ENCODE measurements at places on chromosomes 2 and 18.

GRCh38 chr18:57231864-57232263 is 85.0 kb downstream of the BOD1L2 start:
- peak; percentile 90 for DNase-seq

- no peak for DNase-seq
Observed at GRCh38 chr2:240846873-240847595, 21.6 kb upstream of the AGXT start.

GRCh38 chr18:78892177-78892576 is 87.4 kb upstream of the SALL3 start:
- DNase-seq, result no peak

DNA sequence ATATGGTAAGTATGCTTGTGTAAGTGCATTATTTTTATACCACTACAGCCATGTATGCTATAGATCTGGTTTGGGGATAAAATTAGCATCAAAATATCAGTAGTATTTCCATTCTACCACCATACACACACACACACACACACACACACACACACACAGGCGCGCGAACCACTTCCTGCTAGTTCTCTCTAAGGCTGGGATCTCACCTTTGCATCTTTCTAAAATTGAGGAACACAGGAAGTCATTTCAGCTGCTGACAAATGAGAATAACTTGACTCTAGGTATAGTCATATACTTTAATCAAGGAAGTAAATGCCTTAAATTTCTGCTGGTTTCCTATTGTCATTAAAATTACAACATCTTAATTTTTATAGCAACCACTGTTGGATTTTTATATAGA is 72.5 kb downstream of the RBM43 start:
- no peak for DNase-seq

- DNase-seq, result no peak
Observed at GRCh38 chr2:104969564-104969963, 68.3 kb upstream of the MRPS9 start.

DNA sequence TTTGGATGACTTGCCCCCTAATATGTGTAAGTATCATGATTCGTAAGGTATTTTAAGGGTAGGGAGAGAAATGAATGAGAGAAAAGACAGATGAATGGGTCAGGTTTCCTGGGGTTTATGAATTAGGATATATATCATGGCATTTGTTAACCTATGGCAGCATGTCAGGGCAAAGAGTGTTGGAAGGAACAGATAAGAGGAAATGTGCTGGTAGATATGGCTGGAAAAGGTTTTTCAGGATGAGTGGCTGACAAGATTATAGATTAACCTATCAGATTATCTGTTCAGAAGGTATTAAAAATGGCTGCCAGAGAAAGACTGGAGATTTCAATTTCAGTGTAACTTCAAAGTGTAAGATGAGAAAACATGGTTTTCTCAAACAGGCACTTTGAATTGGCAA is 67.8 kb downstream of the SRBD1 start:
- DNase-seq, result no peak

DNA sequence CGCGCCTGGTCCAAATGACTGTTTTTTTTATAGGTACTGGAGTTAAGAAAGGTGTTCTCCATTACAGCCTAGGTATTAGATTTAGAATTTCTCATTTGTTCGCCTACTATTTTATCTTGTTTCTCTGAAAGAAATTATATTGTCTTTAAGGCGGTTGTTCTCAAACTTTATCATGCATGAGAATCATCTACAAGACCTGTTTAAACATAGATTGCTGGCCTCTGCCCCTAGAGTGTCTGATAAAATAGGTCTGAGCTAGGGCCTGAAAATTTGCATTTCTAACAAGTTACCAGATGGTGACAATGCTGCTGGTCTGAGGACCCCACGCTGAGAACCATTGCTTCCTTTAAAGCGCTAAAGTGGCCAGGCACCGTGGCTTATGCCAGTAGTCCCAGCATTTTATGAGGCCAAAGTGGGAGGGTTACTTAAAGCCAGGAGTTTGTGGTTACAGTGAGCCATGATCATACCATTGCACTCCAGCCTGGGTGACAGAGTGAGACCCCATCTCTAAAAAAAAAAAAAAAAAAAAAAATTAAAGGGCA is 34.0 kb upstream of the RNF138 start:
- no peak for DNase-seq

GRCh38 chr2:85368921-85369320 is 14.4 kb downstream of the ELMOD3 start:
- DNase-seq, result no peak

DNA sequence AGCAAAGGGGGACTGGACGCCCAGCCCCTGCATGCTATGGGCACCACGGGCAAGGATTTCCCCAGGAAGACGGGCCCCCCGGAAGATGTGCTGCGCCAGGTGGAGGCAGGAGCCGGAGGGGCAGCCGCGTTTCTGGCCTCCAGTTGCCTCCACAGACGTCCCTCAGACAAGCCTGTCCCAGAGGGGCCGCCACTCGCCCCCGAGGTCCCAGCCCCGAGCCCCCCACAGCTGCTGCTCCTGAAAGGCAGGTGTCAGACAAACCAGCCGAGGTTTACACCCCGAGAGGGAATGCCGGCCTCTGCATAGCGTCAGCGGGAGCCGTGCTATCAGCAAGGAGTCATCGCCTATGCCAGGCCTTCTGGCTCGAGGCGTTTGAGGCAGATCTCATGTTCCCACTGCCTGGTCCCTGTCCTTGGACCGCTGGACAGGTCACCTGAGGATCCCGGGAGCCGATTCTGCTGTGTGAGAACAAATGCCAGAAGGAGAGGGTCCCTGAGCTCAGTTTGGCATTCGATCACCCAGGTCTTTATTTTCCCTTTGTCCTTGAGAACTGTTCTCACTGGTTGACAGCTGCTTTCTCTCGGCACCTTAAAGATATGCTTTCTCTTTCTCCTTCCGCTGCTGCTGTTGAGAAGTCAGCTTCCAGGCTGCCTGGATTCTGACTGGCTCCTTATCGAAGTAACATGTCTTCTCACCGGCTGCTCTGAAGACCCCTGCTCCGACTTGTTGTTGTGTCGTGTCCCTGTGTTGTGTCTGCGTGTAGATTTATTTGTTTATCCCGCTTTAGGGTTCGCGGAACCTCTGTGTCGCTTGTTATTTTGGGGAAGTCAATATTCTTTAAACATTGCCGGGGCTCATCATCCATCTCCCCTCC is 20.6 kb downstream of the CROCC2 start:
- DNase-seq, result no peak

DNA sequence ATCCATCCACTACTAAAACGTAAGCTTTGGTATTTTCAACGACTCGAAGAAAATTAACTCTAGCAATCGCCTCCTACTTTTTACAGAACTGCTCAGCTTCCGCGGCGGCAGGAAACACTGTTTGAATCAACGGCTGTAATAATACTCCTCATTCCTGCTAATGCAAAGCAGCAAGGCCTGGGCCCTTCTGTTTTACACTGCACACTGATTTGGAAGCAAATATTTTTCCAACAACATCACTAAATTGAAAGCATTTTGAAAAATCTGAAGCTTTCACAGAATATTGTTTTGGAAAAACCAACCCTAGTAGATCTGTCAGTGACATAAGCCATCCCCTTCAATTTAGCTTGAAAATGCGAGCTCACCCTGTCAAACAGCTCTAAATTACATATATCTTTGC is 261.2 kb downstream of the TXNL1 start:
- no peak for DNase-seq

GRCh38 chr2:208984376-208985090 is 439.3 kb upstream of the MAP2 start:
- no peak for DNase-seq

DNA sequence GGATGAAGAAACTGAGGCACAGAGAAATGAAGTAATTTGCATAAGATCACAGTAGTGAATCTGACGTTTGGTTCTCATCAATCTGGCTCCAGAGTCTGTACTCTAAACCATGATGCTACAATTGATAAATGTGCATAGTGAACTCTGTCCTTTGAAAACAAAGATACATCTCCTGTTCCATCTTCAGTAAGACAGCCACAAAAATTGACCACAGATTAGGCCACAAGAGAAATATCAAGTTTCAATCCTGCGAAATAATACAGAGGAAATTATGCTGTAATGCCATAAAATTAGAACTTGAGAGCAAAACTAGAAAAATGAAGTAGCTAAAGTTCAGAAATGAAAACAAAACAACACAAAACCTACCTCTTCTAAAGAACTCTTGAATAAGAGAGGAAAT is 28.4 kb downstream of the FAM98A start:
- DNase-seq, result no peak

- DNase-seq, result no peak
Observed at GRCh38 chr2:126886211-126886915, 12.3 kb upstream of the TEX51 start.

GRCh38 chr18:6161549-6161948 is 253.2 kb downstream of the L3MBTL4 start:
- DNase-seq, result no peak

DNA sequence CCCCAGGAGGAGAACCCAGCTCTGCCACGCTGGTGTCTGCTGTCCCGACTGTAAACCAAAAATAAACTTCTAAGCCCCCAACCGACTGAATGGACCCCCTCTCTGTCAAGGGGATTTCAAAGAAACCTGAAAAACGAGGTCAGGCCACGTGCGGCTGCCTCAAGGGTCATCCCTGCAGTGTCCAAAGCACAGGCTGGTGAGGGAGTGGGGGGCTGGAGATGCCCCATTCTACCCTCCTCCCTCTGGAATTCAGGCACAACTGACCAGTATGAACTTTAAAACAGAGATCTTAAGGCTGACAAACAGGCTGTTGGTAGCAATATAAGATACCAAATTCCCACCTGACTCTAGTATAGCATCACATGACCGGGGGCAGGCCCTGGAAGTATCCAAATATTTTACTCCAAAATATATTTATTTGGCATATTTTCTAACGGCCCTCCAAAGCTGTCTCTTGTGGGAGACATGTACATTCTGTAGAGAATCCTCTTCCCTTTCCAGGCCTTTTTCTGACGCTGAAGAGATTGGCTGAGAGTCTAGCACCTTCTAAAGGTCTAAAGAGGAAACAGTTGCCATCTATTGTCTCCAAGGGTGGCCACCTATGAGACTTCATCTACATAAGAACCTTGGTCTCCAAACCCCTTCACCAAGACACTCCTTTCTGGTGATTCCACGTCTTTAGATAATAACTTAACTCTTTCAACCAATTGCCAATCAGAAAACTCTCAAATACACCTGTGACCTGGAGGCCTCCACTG is 40.4 kb upstream of the CTDP1 start:
- no peak for DNase-seq

DNA sequence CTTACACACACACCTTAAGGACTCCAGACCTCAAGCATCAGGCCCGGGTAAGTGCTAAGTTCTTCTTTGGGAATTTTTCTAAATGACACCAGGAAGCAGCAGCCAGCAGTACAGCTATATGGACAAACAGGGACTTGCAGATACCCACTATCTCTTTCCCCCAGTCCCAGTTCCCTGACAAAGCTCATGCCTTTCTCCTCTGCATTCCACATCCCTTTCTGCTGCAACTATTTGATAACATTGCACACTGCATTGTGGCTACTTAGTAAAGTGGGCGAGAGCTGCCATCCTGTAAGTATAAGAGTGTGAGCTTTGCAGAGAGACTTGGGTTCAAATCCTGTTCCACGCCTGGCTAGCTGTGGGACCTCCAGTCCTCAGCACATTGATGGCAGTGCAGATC is 14.0 kb upstream of the CD226 start:
- DNase-seq, result no peak

DNA sequence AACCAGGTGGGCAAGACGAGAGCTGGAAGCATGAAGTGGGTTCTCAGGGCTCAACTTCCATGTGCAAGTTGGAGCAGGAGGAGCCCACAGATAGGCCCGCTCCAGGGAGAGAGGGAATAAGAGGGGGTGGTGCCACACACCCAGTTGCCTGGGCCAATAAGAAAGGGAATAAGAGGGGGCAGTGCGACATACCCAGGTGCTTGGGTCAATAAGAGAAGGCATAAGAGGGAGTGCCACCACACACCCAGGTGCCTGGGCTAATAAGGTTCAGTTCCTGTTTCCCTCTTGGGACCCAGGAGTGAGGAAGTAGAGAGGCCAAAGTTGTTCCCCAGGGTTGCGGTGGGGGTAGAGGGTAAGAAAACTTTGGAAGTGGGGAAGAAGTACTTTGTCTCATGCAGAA is 127.5 kb downstream of the LAMA3 start:
- no peak for DNase-seq

DNA sequence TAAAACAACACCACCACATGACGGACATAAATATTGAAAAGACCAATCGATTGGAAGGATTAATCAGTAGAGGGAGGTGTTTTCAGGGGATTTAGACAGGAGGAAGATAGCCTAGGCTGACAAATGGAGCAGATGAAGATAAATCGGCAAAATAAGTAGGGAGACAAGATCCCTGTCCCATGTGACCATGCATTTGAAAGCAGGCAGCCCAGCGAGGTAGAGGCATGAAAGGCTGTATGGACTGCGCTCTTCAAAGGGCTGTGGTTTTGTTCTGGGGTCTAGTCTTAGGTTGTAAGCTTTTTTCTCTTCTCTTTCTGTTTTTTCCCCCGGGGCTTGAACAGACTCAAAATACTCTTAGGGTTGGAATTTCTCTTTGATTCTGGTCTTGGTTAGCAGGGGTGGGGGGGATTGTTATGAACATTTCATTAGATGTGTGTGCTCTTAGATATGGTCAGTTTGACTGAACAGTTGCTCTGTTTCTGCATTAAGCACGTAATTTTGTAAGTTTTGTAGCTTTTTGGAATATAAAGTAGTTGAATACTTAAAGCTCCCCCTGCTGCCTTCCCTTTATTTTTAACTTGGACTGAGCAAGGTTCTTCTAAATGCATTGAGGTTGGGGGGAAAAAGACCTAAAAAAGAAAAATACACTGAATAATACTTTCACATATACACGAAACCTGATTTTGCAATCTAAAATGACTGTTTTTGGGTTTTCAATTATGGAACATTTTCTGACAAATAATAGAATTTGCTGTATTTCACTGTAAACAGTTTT is 32.2 kb downstream of the ZNF532 start:
- no peak for DNase-seq

GRCh38 chr2:6421138-6421730 is 444.5 kb downstream of the CMPK2 start:
- no peak for DNase-seq

DNA sequence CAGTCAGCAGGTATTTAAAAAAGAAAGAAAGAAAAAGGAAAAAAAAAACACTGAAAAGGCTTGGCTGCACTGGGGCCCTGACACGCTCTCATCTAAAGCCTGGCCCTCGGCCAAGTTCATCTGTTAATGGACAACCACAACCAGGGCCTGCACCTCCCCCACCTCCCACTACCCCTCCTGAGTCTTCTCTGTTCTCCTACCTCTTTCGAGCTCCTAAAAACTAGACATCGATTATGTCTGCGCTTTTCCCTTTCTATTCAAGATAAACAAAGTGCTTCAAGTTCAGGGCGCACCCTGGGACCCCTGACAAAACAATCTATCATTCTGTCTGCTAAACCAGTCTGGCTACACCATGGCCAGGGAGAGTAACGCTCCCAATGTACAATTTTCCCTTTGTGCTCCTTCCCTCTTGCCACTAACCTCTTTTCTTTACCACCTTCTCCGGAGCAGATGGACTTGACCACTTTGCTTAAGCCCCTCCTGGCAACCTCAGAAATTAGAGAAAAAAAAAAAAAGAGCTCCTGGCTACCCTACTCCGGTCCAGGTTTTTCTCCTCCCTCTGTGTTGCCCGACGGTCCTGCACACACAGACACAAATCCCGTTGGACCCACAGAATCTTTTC is 22.7 kb downstream of the BCL11A start:
- DNase-seq, result peak; percentile 80
